Large intestine (tissue), 12 donors: ENCODE measurements at places on chromosomes 1 and 21.

GRCh38 chr1:152932170-152932811 lies 14.7 kb upstream of the SPRR5 start:
- H3K4me1 ChIP-seq, result no peaks in the 10 kb centered on the region
- no peak overlapping the region for H3K4me3 ChIP-seq
- no peaks in the 10 kb centered on the region for H3K27me3 ChIP-seq
- DNase-seq, result no peak

GRCh38 chr1:198823626-198824025 lies 184.8 kb downstream of the PTPRC start:
- H3K36me3 ChIP-seq, result no peaks in the 10 kb centered on the region
- no peak for DNase-seq
- H3K27me3 ChIP-seq, result no peaks in the 10 kb centered on the region
- no peaks in the 10 kb centered on the region for H3K4me1 ChIP-seq
- no peak overlapping the region for H3K4me3 ChIP-seq

DNA sequence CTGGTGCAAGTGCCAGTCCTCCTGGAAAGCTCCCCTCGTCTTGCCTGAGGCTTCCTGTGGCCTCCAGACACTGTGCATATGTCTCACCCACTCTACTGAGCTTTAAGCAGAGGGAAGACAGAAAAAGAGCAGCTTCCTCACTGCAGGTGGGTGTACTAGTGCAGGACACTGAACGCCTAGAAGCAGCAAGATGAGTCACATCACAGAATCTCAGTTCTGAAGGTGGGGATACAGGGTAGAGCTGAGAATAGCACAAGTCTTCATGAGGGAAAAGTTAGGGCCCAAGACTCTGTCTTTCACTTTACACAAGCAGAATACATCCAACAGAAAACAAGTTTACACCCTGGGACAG lies 37.4 kb downstream of the PCAT6 start:
- no peak for DNase-seq
- no peak overlapping the region for H3K27ac ChIP-seq
- H3K4me1 ChIP-seq, result no peaks in the 10 kb centered on the region

- H3K4me1 ChIP-seq, result no peaks in the 10 kb centered on the region
- no peaks in the 10 kb centered on the region for H3K36me3 ChIP-seq
- H3K27me3 ChIP-seq, result no peaks in the 10 kb centered on the region
- H3K27ac ChIP-seq, result no peak overlapping the region
- DNase-seq, result no peak
These were observed 268.9 kb downstream of the HHAT start for GRCh38 chr1:210597555-210598134.

DNA sequence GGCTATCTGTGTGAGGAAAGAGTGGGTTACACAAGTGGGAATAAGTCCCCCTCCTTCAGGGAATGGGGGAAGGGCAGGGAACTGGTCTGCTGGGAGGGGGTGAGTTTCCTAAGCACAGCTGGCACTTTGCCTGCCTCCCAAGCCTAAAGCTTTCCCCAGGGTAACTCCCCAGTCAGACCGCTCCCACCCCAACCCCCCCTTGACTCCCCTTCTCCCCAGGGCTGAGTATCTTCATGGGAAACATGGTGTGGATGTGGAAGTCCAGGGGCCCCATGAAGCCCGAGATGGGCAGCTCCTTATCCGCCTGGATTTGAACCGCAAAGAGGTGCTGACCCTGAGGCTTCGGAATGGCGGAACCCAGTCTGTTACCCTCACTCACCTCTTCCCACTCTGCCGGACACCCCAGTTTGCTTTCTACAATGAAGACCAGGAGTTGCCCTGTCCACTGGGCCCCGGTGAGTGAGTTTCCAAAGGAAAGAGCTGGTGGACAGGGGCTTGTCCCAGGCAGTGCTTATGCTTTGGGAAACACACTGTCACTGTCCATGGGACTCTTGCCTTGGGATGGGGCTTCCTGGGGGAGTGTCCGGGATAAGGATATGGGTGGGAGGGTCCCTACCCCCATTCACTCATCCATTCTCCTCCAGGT lies 14.9 kb downstream of the MOV10 start:
- H3K27me3 ChIP-seq, result no peaks in the 10 kb centered on the region
- DNase-seq, result no peak
- H3K36me3 ChIP-seq, result peaks cover 59% of the 10 kb centered on the region

- no peaks in the 10 kb centered on the region for H3K36me3 ChIP-seq
- no peak overlapping the region for H3K27ac ChIP-seq
- DNase-seq, result no peak
- no peak overlapping the region for H3K4me3 ChIP-seq
These were observed 351.3 kb downstream of the RRAGC start for GRCh38 chr1:38508232-38508631.

GRCh38 chr1:11518791-11519628 lies 40.1 kb downstream of the DISP3 start:
- no peaks in the 10 kb centered on the region for H3K36me3 ChIP-seq
- H3K4me3 ChIP-seq, result no peak overlapping the region
- DNase-seq, result no peak
- no peaks in the 10 kb centered on the region for H3K27me3 ChIP-seq
